ENCODE measurements at places on chromosomes 4 and X.

DNA sequence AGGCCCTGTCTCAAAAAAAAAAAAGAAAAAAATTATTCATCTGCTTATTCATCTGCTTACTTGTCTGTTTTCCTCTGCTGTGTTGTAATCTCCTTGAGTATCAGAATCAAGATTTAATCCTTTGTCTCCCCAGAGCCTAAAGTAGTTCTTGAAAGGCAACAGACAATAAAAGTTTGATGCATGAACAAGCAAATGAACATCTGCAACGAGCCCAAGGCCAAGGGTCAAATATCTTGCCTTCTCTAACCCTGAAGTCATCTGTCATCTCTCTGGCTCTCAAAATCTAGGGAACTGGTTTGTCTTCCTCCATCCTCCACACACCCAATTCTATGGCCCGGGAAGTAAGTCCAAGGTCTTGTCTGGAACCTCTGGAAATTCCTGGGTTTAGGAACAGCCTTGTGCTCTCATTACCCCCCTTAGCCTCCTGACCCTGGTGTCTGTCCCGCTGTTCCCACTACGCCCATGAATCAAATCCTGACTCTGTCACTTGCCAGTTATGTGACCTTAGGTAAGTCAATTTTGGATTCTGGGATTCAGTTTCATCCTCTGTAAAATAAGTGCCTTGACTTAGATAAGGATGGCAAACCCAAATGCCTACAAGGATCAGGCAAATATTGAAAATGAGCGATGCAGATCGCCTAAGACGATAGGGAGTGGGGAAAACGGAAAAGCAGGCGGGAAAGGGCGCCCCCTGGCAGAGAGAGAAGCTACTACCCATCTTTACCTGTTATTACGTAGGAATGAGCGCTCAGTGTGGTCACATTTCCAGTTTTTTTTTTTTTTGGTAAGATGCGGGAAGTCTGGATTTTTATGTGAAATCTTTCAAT, 102.7 kb upstream of the DHX15 start:
- DNase-seq: no peak

DNA sequence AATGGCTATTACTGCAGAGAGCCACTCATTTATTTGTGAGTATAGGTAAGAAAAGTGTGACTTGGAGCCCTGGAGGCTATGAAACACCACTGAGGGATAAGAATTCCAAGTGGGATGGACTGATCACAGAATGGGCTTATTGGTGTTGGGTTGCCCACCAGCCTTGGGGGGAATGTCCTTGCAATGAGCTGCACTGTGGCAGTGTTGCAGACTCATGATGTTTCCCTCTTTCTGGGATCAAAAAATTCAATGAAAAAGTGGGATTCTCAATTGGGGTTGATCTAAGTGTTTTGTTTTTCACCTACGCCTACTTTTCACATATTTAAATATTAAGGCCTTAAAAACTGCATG, 1024.5 kb upstream of the PCDH10 start:
- no peak for DNase-seq

DNA sequence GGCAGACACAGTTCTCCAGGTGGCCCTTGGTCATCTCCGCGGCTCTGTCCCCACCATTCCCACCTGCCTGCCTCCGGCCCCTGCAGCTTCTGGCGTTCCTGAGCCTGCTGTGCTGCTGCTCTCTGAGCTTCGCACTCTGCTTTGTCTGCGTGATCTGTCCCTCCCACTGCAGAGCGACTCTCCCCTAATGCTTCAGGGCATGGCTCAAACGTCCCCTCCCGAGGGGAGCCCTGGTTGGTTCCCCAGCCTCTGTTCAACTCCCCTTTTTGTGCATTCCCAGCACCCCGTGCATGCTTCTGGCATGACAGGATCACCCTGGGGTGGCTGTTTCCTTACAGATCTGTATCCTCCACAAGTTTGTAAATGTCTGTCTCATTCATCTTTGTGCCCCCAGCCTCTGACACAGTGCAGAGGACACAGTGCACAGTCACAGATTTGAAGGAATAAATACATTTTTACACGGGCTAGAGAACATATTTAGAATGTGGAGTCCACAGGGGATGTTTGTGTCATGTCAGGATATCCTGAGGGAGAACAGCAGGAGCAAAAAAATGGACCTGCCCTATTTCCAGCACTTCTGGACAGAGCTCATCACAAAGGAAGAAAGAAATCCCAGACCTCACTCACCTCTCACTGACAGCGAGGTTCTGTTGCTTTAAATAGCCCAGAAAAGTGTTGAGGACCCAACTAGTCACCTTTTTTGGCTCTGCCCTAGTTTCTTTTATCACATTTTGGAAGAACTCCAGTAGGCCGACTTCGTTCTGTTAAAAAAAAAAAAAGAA, 72.6 kb downstream of the GATB start:
- DNase-seq: no peak

GRCh38 chr4:123505095-123506010, 108.8 kb downstream of the SPRY1 start:
- peak; percentile 10 for DNase-seq

- no peak for DNase-seq
Measured at GRCh38 chrX:43314525-43314924, 341.6 kb upstream of the MAOA start.
